ENCODE measurements at places on chromosomes 1 and 21.

DNA sequence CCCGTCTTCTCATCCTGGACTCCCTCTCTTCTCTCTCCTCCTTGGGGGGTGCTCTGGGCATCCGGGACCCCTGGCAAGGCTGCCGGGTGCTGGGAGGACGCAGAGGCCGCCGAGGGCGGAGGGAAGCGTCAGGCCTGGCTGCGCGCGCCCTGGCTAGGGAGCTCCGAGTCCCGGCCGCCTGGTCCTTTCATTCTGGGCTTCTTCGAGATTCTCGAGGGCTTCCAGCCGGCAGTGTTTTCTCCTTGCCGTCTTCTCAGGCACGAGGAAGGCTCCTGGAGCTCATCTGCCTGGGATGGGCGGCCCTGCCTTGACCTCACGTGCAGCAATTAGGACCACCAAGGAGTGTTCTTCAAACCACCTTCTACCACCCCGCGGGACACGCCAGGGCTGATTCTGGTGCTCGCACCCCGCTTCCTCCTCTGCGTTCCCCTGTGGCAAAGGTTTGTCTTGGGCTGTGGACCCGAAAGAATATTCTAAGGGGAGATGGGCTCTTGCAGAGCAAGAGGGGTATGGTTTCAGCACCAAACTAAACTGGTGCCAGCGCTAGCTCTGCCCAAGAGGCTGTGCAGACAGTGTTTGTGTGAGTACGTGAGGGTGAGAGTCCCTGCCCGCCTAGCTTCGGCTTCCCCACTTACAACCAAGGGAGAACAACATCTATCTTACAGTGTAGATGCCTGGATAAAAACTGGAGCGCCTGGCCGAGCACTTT lies 36.5 kb downstream of the PIK3CD start:
- DNase-seq: no peak

DNA sequence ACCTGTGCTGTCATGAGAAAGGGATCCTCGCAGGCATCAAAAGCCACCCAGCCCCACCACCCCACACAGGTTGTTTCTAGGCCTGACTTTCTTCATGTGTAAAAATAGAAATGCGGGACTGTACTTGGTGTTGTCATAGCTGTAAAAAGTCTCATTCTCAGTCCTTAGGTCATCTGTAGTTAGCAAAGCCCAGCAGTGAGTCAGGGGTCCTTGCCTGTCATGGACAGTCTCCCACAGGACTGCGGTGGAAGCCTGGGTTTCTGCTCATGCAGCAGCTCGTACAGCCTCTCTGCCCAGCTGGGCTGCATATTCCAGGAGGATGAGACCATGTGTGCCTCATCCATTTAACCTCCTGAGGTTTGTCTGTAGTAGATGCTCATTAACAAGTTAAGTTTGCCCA lies 58.2 kb downstream of the MRPS6 start:
- no peak for DNase-seq

- DNase-seq: no peak
Measured at GRCh38 chr1:207898260-207898659, 12.7 kb downstream of the CD34 start.

- no peak for DNase-seq
Measured at GRCh38 chr1:223853748-223854147, 8.0 kb upstream of the TP53BP2 start.

DNA sequence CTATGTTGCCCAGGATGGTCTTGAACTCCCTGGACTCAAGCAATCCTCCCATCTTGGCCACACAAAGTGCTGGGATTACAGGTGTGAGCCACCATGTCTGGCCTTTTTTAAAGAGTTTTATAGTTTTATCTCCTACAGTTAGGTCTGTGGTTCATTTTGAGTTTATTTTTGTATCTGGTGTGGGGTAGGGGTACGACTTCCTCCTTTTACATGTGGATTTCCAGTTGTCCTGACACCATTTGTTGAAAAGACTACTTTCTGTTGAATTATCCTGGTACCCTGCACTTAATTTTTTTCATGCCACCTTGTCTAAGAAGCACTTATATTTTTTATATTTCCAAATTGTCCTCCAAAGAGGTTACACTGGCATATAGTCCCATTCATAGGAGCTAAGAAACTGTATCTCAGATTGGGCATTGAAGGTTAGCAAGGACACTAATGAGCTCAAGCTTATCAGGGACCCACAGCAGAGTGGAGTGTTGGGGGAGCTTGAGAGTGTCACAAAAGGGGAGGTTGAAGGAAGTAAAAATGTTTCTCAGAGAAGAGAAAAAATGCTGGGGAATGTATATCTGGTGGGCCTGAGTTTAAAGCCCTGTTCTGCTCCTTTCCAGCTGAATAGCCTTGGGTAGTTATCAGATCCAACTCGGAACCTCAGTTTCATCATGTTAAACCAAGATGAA lies 23.4 kb upstream of the MEF2D start:
- no peak for DNase-seq

DNA sequence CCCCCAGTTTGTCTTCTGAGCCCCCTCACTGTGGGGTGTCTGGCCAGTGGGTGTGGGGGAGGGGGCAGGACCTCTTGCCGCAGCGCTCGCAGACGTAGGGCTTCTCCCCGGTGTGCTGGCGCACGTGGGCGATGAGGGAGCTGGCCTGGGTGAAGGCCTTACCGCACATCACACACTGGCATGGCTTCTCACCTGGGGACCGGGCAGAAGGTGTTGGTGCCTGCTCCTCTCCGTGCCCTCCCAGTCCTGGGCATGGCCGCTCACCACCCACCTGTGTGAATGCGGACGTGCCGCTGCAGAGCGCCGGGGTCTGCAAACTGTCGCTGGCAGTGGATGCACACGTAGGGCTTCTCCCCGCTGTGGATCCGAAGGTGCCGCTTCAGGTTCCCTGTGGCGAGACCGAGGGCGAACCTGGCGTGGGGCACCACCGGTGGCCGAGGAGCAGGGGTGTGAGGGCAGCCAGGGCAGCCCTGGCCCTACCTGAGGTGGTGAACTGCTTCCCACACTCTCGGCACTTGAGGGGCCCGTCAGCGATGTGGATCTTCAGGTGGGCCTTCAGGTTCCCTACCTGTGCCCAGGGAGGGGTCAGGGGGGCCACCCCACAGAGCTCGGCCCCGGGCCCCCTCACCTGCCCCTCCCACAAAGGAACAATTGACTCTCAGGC lies 32.4 kb downstream of the ZBTB17 start:
- DNase-seq: no peak

- no peak for DNase-seq
Measured at GRCh38 chr1:87786861-87787545, 458.3 kb downstream of the LMO4 start.

GRCh38 chr1:165408518-165408917 lies 36.4 kb downstream of the RXRG start:
- DNase-seq: no peak

DNA sequence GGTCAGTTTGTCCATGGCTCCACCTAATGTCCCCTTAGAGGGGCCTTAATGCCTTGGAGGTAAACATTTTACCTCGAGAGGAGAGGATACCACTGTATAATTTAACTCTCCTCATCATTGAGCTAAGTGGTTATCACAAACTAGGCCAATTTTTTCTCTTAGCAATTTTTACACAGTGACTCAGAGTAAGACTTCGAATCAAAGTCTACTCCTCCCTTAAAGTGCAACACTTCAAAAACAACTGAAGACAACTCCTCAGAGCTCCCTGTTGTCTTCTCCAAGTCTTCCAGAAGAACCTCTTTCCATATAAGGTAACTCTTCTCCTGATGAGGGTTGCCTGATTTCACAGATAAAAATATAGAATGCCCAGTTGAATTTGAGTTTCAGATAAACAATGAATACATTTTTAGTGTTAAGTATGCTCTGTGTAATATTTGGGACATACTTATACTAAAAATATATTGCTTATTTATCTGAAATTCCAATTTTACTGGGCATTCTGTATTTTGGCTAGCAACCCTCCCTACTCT lies 4.9 kb upstream of the PTGFRN start:
- no peak for DNase-seq

DNA sequence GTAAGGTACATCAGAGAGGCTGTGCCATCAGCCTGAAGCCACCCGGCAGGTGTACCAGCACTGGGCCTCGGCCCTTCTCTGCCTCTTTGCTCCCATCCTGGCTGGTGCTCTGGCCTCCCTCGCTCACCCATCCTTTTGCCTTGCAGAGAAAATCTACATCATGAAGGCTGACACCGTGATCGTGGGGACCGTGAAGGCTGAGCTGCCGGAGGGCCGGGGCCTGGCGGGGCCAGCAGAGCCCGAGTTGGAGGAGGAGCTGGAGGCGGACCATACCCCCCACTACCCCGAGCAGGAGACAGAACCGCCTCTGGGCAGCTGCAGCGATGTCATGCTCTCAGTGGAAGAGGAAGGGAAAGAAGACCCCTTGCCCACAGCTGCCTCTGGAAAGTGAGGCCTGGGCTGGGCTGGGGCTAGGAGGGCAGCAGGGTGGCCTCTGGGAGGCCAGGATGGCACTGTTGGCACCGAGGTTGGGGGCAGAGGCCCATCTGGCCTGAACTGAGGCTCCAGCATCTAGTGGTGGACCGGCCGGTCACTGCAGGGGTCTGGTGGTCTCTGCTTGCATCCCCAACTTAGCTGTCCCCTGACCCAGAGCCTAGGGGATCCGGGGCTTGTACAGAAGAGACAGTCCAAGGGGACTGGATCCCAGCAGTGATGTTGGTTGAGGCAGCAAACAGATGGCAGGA lies 24.5 kb upstream of the TNFRSF1B start:
- DNase-seq: no peak

DNA sequence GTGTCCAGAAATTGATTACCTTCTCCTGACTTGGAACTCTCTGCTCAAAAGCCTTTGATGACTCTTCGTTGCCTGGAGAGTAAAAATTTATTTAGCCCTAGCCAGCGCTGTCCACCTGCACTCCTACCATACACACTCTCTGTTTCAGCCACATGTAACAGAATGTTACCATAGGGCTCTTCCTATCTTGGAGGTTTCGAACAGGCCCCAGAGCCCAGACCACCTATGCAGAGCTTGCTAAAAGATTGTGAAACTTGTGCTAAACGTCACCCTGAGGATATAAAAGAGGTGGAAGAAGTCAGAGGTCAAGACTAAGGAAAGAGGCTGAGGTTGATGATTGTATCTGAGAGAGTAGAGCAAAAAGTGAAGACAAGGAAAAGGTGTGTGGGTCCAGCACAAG lies 237.0 kb upstream of the HOOK1 start:
- no peak for DNase-seq

- no peak for DNase-seq
Measured at GRCh38 chr1:115829023-115829674, 11.8 kb downstream of the NHLH2 start.

GRCh38 chr1:111202707-111203623 lies 2.5 kb upstream of the DENND2D start:
- DNase-seq: no peak

GRCh38 chr1:117392771-117393170 lies 25.5 kb downstream of the MAN1A2 start:
- DNase-seq: no peak

- DNase-seq: no peak
Measured at GRCh38 chr21:28727809-28728208, 264.9 kb downstream of the LTN1 start.

DNA sequence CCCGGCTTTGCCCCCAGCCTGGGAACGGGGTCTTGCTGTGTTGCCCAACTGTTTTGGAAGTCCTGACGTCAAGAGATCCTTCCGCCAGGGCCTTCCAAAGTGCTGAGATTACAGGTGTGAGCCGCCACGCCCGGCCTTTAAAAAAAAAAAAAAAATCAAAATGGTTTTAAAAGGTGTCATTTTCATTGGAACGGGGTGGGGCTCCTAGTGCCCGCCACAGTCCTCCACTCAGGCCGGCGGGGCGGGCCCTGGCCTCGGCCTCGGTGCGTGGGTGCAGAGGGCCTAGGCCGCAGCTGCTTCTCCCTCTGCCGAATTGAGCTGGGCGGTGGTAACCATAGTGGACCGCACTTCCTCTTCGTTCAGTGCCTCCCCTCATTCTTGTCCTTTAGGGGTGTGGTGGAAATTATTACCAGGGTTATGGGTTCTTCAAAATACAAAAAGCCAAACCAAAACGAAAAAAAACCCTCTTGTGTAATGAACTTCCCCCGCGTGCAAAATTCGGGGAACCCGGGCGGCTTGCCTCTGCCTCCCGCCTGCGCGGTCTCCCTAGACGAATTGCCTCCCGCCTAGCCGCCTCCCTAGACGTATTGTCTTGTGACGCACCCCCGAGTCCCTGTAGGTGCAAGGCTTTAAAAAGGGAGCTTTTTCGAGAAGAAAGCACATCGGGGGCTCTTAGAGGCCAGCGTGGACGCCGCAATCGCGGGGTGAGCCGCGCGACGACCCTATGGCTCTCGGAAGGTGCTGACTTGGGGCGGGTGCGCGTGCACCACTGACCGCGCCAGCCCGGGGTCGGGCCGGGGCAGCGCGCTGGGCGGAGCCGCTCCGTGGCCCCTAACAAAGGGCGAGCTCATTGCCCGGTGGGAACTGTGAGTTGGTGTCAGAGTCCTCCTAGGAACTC lies 10.5 kb upstream of the SPEN start:
- DNase-seq: no peak

DNA sequence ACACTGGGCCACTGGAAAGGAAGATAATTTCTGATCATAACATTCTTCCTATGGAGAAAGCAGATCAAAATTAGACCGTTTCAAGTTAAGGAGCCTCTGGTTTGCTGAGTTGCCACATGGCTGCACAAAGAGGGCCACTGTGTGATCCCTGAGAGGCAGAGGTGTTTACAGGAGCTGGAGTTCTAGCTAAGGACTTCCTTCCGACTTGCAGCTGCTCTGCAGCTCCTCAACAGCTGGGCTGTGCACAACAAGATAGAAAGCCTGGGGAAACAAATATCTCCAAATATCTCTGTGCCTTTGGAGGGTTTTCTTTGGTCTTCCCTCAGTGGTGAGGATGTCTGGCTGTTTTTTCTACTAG lies 26.8 kb downstream of the GADD45A start:
- no peak for DNase-seq

GRCh38 chr1:101995984-101996745 lies 561 bp downstream of the OLFM3 start:
- no peak for DNase-seq

DNA sequence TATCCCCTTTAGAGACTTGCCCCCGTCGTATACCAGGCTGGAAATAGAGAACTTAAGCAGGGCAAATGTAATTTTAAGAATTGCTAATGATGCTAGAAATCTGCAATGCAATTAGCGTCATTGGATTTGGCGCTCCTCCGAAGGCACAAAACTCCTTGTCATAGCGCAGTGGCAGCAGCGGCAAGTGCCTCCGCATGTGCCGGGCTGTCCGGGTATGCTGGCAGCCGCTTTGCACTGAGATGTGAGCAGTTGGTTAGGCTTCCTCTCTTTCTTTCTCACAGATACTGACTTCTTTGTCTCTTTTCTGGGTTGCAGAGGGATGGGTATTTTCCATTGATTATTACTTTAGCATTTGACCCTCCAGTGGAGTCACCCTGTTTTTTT lies 193.4 kb upstream of the LMO4 start:
- DNase-seq: no peak

GRCh38 chr1:62781841-62782543 lies 1.9 kb upstream of the ATG4C start:
- DNase-seq: no peak

GRCh38 chr21:29376556-29376955 lies 77.8 kb downstream of the BACH1 start:
- no peak for DNase-seq

All from stimulated activated CD8-positive, alpha-beta memory T cell treated with anti-CD3 and anti-CD28 coated beads, Interleukin-4, amount 100 ng/mL, for 1 hour (primary cell).